ENCODE measurements at places on chromosomes 12 and 14.
A peak's percentile ranks its signal among the peaks of the same experiment; 100 is the strongest.

- DNase-seq, result no peak
Measured at GRCh38 chr12:117967043-117967442, 1.7 kb downstream of the KSR2 start.

GRCh38 chr12:105352940-105353635 lies 22.6 kb downstream of the C12orf75 start:
- DNase-seq, result peak; percentile 66

DNA sequence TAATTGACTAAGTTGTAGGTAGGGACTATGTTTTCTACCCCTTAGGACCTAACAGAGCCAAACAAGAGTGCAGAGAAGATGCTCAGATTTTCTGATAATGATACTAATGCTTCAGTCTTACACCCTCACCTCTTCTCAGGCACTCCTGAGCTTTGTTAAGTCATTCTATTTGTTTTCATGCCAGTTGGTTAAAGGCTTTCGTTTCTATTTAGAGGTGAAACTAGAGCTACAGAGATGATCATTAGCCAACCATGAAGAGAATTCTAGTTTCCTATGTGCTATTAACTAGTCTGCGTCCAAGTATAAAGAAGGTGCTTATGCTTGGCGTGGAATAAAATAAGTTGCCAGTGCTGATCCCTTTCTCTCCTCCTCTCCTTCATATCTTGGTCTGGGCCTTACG lies 34.6 kb upstream of the PYGL start:
- DNase-seq, result no peak

- DNase-seq, result no peak
Measured at GRCh38 chr14:34797747-34798583, 77.2 kb downstream of the BAZ1A start.

GRCh38 chr12:23884909-23885308 lies 64.6 kb downstream of the SOX5 start:
- no peak for DNase-seq
